ENCODE measurements at places on chromosomes 5 and 9.

- no peak for DNase-seq
These were observed 24.0 kb upstream of the TNFSF15 start for GRCh38 chr9:114829574-114830440.

GRCh38 chr9:137956688-137957385, 79.3 kb downstream of the CACNA1B start:
- no peak for DNase-seq

DNA sequence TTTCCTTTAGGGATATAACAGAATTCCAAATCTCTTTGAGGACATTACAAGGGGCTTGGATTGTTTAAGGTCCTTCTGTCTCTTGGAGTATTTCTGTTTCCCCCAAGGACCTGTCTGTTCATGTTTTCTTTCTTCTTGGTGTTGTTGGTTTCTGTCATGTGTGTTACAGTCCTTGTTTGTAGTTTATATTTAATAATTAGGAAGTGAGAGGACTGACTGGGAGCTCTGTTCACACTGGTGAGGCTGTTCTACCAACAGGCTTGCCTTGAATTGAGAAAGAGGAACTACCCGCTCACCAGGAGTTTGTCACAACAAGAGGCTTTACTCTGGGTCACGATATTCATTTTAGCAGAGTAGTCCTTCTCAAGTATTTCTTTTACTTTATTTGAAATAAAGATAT, 119.2 kb upstream of the SV2C start:
- no peak for DNase-seq

DNA sequence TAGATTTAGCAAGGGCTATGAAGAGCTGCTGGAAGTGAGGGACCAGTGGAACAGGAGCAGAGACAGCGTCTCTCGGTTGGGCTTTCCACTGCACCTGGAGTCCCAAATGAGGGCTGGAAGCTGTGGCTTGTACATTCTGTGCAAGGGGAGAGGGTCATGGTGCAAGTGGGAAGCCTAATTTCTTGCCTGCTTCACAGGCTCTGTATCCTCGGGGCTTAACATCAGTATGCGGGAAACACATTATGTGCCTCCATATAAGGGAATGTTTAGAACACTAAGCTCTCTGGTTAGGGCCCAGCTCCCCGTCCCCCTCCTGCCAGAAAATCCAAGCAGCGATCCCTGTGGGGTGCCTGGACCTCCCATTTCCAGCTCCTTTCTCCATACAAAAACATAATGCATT, 89.0 kb upstream of the NIPAL4 start:
- DNase-seq, result no peak

- no peak for DNase-seq
These were observed 348.1 kb upstream of the SGCD start for GRCh38 chr5:155978850-155979249.
